ENCODE measurements at places on chromosomes 11 and 22. TPM values are rescaled to one million over a fixed set of nuclear protein-coding genes. Genes with fewer than 3 reads are reported as not detected.
A peak's percentile ranks its signal among the peaks of the same experiment; 100 is the strongest.

- peak; percentile 66 for DNase-seq
These were observed 3.1 kb upstream of the MMP8 start for GRCh38 chr11:102727890-102728289.

The HEPN1 gene
- total RNA-seq = not detected

The C11orf42 gene
- not detected for total RNA-seq

DNA sequence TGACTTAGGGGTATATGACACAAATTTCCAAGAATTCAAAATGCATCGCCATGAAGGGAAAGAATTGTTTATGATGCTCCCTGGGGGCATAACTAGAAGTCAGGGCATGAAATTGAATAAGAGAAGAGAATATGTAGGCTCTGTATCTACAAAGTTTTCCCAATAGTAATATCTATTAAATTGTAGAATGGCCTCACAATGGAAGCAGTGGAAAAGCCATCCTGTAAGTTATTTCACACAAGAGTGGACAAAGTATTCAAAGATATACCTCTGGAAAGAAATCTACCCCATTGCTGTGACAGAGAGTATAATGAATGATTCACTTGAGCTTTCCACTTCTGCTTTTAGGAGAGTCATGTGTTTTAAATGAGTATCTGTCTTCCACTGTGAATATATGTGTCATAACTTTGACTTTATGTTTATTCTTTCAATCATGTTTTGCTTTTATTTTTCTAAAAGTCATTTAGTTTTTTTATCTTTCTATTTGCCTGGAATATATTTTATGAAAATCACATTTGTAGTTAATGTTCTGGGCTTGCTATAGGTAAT, 65.7 kb upstream of the DDI1 start:
- DNase-seq = no peak

- DNase-seq = peak; percentile 41
These were observed 868 bp upstream of the MYEOV start for GRCh38 chr11:69293087-69293486.

- DNase-seq = no peak
These were observed 1.9 kb downstream of the NLRP6 start for GRCh38 chr11:279966-280705.

- DNase-seq = no peak
These were observed 9.2 kb downstream of the TCF20 start for GRCh38 chr22:42261296-42261695.

GRCh38 chr11:122248131-122248530, 132.1 kb upstream of the BLID start:
- no peak for DNase-seq

The PIWIL4 gene
- total RNA-seq = 0.15 TPM

The FJX1 gene
- total RNA-seq = 97.1 TPM

GRCh38 chr11:11396301-11397035, 43.4 kb upstream of the CSNK2A3 start:
- no peak for DNase-seq

The SMIM38 gene
- total RNA-seq = 0.04 TPM

DNA sequence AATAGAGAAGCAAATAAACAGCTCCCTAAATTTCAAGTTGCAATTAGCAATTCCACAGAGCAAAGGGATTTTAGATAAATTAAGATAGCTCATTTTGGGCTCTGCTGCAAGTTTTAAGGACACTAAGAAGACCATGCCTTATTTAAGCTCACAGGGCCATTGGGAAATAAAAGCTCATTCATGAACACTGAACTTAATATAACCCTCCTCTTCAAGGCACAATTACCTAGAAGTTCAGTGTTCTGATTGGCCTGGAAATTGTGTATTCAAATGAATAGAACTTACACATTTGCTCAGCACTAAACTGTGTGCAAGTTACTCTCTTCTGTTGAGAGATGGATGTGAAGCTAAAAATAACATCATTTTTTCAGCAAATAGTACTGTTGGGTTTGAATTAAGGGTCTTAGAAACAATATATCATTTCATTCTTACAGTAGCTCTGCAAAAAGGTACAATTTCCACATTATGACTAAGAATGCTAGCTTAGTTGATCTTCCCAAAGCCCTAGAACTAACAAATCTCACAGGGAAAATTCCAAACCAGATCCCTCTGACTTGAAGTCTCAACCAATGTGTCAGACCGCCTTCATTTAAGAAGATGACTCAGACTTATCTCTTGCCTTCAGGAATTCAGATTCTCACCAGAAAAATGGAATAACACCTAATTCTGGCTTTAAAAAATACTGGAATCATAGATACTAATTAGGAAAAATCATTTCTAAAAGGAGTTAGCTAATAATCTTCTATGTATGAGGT, 87.4 kb upstream of the LRRC55 start:
- no peak for DNase-seq

DNA sequence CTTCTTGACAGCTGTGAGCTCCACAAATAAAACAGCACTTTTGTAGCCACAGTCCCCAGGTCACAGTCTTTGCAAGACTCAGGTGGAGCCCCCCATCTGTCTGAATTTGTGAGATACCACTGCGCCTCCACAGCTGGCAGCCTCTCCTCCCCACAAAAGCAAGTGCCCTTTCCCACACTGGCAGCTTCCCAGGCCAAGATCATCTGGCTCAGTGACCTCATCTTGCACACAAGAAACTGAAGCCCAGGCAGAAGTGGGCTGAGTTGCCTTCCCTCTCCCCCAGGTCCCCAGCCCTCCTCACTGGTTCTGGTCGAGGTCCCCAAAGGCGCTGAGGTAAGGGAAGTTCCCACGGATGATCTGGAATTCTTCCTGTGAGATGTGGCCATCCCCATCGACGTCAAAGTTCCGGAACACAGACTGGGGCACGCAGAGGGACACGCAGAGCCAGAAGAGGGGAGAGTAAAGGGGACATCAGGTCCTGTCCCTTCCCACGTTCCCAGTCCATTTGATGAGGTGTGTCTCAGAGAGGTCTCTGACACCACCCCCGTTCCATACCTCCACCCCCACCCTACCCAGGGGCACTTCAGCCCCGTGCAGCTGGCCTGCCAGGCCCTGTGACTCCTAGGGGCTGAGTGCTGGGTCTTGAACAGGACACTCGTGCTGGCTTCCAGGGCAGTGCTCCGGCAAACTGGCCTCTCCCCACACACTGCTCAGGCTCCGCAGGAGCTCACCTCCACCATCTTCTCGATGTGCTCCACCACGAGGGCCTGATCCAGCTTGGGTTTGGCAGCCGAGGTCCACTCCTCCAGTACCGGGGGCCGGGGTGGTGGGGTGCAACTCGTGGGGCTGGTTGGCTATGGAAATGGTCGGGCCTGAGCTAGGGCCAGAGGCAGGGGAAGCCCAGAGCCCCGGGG, 8.9 kb downstream of the RASGRP2 start:
- DNase-seq = no peak

DNA sequence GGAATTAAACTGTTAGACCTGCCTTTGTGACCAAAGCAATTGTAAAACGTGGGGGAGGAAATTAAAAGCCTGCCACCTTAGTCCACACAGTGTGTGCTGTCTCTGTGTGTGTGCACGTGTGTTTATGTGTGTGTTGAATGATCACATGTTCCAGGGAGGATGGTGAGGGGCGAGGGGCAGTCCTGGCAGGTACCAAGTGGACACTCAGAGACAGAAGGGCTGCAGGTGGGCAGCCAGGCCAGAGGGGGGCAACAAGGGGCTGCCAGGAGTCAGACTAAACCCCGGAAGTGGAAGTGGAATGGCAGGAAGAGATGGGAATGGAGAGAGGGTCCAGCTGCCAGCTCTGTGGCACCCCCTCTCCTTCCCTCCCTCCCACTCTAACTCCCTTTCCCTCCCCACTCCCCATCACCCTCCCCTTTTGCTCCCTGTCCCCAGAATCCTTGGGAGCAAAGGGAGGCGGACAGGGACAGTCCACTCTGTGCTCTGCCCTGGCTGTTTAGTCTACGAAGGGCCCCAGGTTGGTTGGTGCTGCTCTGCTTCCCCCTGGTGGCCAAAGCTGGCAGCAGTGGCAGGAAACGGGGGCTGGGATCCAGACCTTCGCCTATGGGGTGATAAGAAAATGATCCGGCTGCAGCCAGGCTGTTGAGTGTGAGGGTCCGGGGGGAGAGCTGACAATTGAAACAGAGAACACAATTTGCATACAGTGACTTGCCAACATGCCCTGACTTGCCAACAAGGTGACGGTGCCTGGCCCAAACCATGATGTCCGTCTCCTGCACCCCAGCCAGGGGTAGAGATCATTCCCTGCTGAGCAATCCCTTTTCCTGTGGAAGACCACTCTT, 24.4 kb downstream of the P2RY2 start:
- peak; percentile 74 for DNase-seq

- peak; percentile 64 for DNase-seq
These were observed 56.8 kb upstream of the GRIA4 start for GRCh38 chr11:105553025-105553424.

The MYRF gene
- 7.0 TPM for total RNA-seq

The OR52I2 gene
- not detected for total RNA-seq

The JAML gene
- not detected for total RNA-seq

The ESAM gene
- 10.8 TPM for total RNA-seq

GRCh38 chr22:46355996-46356471, 20.5 kb downstream of the TRMU start:
- no peak for DNase-seq

- no peak for DNase-seq
These were observed 14.9 kb downstream of the TMEM258 start for GRCh38 chr11:61777234-61778090.
